ENCODE measurements at places on chromosomes 7 and 10.

GRCh38 chr10:118980870-118981269, 48.6 kb upstream of the NANOS1 start:
- no peak for DNase-seq

DNA sequence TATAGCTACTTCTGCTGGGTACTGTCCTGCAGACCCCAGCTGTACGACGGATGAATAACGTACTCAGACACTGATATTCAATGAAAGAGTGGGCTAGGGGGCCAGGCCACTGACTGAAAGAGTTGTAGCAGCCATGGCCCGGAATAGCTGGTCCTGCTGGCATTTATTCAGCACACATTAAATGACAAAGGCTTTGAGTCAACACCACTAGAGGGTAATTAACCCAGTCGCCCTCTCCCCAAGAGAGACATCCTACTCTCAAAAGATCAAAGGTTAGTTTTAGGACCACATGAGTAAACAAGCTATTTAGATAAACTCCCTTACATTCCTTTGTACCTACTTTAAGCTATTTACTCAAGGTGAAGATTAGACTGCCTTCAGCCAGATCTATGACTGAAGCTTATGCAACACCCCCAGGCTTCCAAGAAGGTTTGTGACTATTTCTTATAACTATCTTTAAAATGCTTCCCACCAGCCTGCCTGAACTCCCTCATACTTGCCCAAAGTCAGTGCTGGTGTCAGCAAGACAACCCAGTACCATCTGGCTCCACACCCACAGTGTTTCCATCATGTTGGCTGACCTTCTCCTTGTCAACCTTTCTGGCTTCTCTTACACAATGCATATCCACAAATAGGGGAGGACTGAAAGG, 629.1 kb downstream of the SORCS1 start:
- DNase-seq: no peak

DNA sequence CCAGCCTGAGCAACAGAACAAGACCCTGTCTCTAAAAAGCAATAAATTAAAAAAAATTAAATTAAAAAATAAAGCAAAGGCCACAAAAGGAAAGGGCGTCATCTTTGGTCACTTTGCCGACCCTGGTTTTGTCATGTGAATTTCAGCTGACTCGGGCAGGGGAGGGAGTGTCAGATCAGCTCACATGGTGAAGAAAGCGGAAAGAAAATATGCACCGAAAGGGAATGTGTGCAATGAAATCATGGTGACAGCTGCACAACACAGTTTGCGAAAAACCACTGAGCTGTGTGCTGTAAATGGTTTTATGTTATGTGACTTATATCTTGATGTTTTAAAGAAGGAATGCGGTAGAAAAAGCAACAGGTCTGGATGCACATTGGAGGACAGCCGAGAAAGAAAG, 39.8 kb downstream of the RCC1L start:
- no peak for DNase-seq

- DNase-seq: no peak
Observed at GRCh38 chr7:90688810-90689209, 92.7 kb downstream of the CDK14 start.
